H1 (cell line): ENCODE measurements at places on chromosomes 3 and 15.

GRCh38 chr15:90231028-90232017, 2.4 kb downstream of the CIB1 start:
- DNase-seq = no peak

- DNase-seq = no peak
Measured at GRCh38 chr3:71406972-71407810, 176.3 kb downstream of the FOXP1 start.

- DNase-seq = no peak
Measured at GRCh38 chr3:66344391-66344811, 123.6 kb downstream of the SLC25A26 start.

- DNase-seq = no peak
Measured at GRCh38 chr3:129121016-129121791, 400 bp downstream of the RAB43 start.
